ENCODE measurements at places on chromosomes 11 and 22.
A peak's percentile ranks its signal among the peaks of the same experiment; 100 is the strongest.

GRCh38 chr11:123624974-123625373 lies 29.4 kb downstream of the SCN3B start:
- DNase-seq, result no peak

- DNase-seq, result no peak
These were observed 13.8 kb downstream of the JAML start for GRCh38 chr11:118211006-118211405.

- no peak for DNase-seq
These were observed 6.4 kb downstream of the YAP1 start for GRCh38 chr11:102116453-102117205.

DNA sequence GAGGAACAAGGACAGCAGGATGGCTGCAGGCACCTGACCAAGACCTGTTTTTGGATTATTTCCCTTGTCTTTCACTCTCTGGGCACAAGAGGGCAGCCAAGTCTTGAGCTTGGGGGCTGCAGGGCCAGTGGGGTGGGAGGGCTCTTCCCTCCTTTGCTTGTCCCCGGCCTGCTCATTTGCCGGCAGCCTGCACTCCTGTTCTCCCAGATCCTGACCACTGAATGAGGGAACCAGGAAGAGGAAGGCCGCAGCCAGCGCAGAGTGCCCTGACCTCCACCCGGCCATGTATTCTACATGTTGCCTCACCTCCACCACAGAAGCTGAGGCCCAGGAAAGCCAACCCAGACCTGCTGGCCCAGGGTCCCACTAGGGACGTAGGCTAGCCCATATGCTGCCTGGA lies 15.5 kb upstream of the NNMT start:
- no peak for DNase-seq

DNA sequence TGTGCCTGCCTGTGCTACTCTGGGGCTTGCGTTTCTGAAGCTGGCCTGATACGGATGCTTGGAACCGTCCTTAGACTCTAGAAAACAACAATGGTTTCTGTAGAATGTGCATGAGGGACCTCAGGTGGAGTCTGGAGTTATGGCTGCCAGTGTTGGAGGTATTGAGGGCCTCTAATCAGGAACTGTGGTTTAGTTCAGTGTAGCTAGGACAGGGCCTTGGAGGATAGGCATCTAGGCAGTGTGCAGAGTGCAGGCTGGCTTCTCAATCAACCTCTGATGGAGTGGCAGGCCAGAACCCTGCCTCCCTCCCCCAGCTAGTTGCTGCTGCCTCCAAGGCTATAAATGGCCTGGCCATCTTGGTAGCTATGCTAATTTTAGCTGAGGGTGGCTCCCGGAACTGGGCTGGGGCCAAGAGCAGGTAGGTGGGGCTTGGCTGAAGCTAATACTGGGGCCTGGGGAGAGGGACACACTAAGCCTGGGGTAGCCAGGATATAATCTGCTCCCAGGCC lies 4.0 kb downstream of the STIM1 start:
- DNase-seq, result no peak

- DNase-seq, result no peak
These were observed 186.0 kb upstream of the CTSC start for GRCh38 chr11:88523386-88524071.

GRCh38 chr22:36405671-36406538 lies 18.1 kb upstream of the MYH9 start:
- no peak for DNase-seq

- no peak for DNase-seq
These were observed 4.2 kb upstream of the SYT8 start for GRCh38 chr11:1830322-1831223.

DNA sequence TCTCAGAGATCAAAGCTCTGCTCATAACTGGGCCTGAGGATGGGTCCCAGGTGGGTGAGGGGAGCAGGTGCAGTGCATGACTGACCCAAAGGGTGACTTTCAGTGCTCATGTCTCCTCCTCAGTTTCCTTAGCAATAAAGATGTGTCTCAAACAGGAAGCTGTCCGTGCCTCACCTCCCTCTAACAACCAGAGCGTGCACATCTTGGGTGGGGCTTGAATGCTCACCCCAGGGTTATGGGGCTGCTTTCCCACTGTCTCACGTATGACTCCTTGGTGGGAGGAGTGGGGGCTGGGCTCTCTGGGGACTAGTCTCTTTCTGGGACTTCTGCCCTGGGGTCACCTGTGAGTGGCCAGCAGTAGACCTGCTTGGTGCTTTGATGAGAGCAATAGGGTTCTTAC lies 53.9 kb upstream of the PHOX2A start:
- no peak for DNase-seq

GRCh38 chr11:2768471-2769408 lies 68.9 kb upstream of the KCNQ1OT1 start:
- no peak for DNase-seq

GRCh38 chr22:35421121-35421520 lies 21.2 kb downstream of the MCM5 start:
- no peak for DNase-seq

DNA sequence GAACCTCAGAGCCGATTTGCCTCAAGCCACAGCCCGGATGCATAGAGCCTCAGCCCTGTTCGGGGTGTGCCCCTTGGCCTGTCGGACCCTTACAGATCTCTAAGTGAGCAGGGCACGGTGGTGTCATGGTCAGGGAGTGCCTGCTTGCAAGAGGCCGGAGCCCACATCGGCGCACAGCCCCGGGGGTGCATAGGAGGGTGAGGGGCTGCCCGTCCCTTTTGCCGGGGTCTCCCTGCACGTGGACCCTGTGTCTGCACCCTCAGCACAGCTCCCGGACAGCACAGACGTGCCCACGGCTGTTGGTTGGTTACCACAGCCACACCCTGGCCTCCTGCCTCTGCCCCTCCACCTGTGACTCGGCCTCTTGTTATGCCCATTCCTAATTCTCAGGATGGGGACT lies 6.5 kb downstream of the RAB36 start:
- no peak for DNase-seq

DNA sequence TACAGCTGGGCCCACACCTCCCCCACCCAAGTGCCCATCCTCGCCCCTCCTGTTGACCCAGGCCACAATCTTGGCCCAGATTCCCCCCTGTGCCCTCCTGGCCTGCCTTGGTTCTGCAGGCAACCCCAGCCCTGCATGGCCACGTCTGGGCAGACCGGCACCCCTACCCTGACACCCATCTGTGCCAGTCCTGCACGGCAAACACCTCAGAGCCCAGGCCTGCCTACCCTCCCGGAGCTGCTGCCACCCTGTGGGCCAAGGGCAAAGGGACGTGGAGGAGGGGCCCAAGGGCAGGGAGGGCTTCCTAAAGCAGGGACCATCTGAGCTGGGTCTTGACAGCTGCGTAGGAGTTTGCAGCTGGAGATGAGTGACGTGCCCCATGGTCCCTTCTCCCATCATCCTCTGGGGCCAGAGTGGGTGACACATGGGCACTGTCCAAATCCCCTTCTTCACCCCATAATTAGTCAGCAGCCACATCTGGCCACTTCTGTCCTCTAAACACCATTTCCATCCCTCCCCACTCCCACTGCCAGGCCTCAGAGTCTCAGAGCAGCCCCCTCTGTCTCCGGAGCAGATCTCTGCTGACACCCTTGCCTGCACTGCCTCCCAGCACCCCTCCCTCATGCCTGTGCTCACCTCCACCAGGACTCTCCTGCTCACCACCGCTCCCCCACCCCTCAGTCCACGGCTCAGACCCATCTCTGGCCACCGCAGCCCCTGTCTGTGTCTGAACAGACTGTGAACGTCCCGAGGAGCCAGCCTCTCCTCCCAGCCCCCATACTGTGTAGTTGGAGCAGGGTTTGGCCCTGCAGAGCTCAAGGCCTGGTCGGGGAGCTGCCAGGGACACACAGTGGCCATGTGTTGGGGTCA lies 35.6 kb upstream of the PPARA start:
- DNase-seq, result no peak

DNA sequence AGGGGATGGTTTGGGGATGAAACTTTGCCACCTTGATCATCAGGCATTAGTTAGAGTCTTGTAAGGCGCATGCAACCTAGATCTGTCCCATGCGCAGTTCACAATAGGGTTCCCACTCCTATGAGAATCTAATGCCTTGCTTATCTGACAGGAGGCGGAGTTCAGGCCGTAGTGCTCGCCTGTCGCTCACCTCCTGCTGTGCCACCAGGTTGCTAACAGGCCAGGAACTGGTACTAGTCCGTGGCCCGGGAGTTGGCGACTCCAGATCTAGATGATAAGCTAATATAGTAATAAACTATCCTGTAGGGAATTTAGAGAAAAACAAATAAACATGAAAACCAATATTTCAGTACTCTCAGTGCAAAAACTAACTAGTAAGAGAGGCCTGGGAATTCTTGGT lies 155.4 kb upstream of the ANO5 start:
- DNase-seq, result no peak

DNA sequence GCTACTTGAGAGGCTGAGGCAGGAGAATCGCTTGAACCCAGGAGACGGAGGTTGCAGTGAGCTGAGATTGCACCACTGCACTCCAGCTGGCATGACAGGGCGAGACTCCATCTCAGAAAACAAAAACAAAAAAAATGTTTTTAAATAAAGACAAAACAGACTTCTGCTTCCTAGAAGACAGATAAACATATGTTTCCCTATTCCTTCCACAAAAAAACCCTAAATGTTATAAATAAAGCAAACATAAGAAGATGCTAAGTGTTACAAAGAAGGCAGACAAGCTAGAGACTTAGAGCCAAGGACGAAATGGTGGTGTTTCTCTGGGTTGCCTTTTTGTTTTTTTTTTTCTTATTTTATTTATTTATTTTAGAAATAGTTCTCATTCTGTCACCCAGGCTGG lies 5.6 kb upstream of the CLDN5 start:
- DNase-seq, result no peak

- DNase-seq, result no peak
These were observed 1.5 kb downstream of the FXYD6 start for GRCh38 chr11:117874910-117875381.

- no peak for DNase-seq
These were observed 36.7 kb upstream of the PLET1 start for GRCh38 chr11:112297248-112297866.

DNA sequence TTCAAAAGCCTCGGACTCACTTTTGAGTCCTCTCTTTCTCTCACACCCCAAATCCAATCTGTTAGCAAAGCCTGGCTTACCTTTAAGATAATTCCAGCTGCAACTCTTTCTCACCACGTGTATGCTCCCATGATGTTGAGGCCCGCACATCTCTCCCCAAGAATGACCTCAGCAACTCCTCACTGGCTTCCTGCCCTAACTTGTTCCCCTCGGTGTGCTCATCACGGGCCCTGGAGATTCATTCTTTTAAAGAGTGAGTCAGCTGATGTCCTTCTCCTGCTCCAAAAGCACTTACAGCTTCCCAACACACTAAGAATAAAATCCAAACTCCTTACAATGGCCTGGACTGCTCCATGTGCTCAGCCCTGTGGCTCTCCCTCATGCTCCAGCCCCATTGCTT lies 1041.3 kb downstream of the OPCML start:
- no peak for DNase-seq

GRCh38 chr11:74905326-74905725 lies 43.6 kb downstream of the XRRA1 start:
- DNase-seq, result no peak

GRCh38 chr11:2945031-2945756 lies 16.0 kb upstream of the PHLDA2 start:
- peak; percentile 46 for DNase-seq

DNA sequence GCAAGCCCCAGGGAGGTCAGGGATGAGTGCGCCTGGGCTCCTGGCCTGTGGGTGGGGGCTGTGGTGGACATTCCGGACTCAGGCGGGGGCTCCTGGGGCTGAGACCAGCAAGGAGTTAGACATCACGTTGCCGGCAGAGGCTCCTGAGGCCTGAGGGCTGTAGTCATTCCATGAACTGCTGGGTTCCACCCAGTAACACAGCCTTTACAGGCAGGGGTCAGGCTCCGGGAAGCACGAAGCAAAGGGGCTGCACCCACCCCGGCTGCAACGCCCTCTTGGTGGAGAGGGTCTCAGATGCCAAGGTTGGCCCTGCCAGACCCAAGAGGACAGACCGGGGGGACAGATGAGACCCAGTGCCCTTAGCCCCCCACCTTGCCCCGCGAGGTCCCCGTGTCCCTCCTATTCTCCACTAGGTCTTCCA lies 9.0 kb downstream of the TNNT3 start:
- DNase-seq, result no peak

GRCh38 chr11:12319988-12320387 lies 57.4 kb upstream of the PARVA start:
- DNase-seq, result no peak

DNA sequence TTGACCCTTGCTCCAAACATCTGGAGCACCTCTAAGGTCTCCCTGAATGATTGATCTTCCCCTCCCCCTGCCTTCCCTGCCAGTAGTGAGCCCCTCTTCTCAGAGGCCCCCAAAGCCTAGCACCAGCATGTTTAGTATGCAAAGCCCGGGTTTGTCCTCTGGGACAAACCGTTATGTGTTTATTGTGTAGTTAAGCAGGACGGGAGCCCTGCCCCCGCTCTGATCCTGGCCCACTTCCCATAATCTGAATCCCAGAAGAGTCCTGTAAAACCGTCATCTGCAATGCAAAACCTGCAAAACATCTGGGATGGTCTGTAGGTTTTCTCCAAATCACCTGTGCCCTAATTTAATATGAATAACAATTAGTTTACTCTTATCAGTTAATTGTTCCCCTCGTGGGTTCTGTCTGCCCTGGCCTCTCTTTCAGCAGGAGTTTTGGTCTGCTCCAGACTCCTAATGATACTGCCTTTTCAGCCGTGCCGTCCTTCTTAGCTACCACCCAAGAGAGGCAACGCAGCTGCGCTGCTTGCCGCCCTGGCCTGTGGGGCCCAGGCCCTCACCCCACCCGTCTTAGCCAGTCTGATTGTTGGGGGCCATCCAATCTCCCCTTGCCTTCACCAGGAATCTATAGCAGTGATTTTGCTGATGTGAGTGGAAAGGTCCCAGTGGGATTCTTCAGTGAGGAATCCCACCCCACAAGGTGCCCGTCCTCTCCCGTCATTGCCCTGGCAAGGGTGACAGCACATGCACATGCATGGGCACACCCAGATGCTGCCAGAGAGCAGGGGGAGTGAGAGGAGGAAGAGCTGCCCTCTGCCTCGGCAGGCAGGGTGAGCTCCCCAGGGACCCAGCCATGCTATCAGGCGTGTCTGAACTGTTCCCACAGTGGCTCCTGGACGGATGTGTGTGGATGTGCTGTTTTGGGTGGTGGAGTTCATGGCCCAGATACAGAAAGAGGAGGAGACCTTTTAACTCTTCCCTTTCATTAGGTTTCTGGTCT lies 3.0 kb upstream of the B3GAT1 start:
- no peak for DNase-seq

DNA sequence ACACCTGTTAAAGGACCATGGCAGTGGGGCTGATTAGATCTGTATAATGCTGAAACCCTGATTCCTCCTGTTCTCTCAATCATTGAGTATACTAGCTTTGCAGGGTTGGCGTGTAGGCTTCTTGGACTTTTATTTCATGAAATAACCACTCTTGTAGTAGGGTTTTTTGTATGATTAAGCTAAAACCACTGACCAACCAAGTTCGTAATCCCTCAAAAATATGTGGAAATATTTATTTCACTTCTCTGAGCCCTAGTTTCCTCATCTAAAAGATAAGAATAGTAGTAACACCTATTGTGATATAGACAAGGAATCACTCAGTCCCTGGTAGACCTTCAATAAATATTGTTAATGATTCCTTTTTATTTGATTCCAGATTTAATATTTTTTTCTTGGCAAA lies 4.2 kb downstream of the API5 start:
- DNase-seq, result no peak

- DNase-seq, result no peak
These were observed 657.8 kb downstream of the TBC1D22A start for GRCh38 chr22:47420211-47420610.

Data from activated naive CD4-positive, alpha-beta T cell treated with anti-CD3 and anti-CD28 coated beads, Interleukin-2, amount 50 U/mL, for 16 hours (primary cell).